ENCODE measurements at places on chromosomes 5 and 9.

GRCh38 chr5:177497292-177498012 lies at the start of gene PDLIM7:
PDLIM7 (minus strand) TSS chr5:177497604; CDS start chr5:177496512, 1,092 bp downstream.
- DNase-seq, result peak; percentile 97

DNA sequence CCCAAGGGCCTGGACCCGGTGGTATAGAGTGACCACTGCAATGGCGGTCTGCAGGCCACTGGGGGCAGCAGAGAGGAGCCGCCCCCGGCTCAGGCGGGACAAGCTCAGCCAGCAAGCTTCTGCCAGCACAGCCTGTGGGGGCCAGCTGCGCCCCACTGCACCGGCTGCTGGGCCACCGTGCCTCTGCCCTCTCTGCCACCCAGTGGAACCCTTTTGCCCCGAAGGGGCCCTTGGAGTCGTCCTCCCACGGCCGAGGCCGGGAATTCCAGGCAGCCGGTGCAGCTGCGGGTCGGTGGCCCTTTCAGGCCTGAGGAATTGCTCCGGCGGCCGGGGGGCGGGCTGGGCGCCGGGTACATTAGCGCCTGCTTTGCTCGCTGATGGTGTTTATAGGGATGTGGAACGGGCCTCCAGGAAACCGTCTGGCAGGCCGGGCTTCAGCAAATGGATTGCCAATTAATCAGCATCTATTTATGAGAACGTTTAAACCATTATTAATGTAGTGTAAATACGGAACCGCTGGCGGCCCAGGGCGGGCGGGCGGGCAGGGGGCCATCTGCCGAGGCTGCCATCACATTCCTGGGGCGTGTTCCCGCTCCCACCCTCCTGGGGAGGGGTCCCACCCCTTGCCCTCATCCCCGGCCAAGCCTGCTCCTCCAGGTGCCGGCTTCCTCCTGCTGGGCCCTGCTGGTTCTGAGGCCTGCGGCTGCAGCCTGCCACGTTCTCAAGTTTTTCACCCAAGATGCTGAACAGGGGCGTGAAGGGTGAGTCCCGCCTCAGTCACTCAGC lies 127.4 kb downstream of the BARX1 start:
- DNase-seq, result no peak

GRCh38 chr5:97576956-97577355 lies 393.9 kb upstream of the RIOK2 start:
- no peak for DNase-seq

GRCh38 chr5:107950776-107951175 lies 280.0 kb upstream of the EFNA5 start:
- DNase-seq, result no peak

GRCh38 chr9:34451545-34451944 lies 6.8 kb downstream of the FAM219A start:
- DNase-seq, result no peak

- no peak for DNase-seq
Observed at GRCh38 chr5:112811023-112811422, 50.1 kb upstream of the SRP19 start.

DNA sequence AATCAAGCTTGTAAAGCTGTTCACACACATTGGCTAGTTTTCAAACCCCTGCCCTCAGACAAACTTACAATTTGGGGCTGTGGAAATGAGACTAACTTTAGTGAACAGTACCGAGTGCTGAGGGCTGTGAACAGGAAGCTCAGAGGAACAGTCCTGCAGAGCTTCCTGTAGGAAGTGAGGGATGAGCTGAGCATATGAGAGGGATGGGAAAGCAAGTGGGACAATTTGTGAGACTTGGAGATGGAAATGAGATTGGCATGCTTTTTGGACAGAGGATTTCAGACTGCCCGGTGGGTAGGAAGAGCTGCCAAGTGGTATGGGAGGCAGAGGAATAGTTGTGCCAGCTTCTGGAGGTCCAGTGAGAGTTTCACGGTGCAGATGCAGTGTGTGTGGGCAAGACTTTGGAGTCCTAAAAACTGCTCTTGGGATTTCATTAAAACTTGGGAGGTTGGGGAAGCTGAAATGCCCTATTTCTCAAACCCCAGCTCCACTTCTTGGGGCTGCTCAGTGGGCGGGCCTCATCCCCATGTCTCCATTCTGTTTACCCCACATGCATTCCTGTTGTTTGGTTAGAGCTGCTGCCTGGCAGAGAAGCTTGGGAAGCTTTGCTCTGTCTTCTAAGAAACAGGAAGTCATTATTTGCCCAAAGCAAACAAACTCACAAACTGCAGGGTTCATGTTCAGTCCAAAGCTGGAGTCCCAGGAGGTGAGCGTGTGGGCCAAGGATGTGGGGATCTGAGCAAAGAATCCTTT lies 267.5 kb downstream of the ZSWIM6 start:
- DNase-seq, result peak; percentile 92

DNA sequence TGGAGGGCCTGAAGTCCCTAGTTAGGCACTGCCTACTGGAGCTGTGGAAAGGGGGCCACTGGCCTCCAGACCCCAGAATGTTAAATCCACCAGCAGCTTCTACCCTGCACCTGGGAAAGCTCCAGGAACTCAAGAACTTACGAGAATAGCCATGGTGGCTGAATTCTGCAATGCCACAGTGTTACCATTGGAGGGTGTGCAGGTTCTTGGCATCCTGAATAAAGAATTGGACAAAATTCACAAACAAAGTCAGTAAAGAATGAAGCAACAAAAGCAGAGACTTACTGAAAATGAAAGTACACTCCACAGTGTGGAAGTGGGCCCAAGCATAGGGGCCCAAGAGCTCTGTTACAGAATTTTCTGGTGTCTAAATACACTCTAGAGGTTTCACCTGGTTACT lies 107.0 kb downstream of the PRDM9 start:
- DNase-seq, result no peak

DNA sequence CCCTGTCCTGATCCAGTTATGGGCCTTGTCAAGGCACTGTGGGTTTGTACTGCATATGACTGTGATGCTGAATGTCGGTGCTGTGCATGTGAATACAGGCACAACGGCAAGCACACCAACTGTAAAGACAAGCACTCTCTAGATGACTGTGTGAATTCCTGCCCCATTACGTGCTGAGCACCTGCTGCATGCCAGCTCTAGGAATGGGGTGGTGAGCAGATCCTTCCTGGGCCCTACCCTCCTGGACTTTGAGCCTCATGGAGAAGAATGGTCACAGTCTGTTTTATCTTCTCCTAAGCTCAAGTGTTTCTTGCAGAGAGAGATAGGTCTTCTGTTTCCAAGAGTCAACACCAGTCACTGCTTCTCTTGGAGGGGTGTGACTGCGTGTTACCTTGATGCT lies 56.0 kb upstream of the RARS1 start:
- no peak for DNase-seq

DNA sequence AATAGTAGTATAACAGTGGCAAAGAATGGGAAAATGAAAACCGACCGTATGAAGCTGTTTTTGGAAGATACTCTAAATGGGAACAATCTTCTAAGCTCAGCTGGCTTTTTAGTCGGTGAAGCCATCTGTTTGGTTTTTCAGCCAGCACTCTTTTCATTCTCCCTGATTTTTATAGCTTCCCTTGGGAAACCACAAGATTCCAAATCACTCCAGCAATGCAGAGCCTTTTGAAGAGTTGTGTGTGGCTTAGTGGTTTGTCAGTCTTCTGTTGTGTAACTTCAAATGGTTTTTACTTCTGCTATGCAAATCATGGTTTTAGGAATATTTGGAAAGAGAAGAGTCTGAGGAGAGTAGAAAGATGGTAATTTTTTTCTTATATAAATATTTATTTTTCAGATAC lies 180.7 kb downstream of the KDM4C start:
- peak; percentile 78 for DNase-seq

DNA sequence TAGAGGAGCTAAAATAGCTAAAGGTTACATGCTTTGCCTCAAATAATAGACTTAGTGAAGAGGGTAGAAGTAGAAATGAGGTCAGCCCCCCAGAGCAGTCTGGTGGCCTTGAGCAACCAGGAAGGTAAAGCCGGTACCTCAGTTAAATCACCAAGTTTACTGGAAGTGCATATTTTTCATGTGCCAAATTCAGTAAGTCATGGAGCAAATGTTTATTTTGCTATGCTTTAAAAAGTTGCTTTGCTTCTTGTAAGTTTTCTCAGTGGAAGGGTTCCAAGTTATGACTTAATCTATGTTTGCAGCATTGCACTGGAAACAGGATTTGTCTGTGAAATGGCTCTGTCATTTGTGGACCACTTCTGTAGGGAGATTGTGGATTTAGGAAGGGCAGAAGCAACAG lies 256.7 kb downstream of the ARRDC3 start:
- DNase-seq, result peak; percentile 78

- no peak for DNase-seq
Observed at GRCh38 chr5:138438724-138439476, at the start of gene REEP2. REEP2 (plus strand) TSS chr5:138439057; CDS start chr5:138439209, 152 bp downstream.

- DNase-seq, result no peak
Observed at GRCh38 chr5:81878333-81878732, 93.5 kb upstream of the ATG10 start.

GRCh38 chr9:121498487-121499176 lies 1.0 kb downstream of the GGTA1 start:
- no peak for DNase-seq

DNA sequence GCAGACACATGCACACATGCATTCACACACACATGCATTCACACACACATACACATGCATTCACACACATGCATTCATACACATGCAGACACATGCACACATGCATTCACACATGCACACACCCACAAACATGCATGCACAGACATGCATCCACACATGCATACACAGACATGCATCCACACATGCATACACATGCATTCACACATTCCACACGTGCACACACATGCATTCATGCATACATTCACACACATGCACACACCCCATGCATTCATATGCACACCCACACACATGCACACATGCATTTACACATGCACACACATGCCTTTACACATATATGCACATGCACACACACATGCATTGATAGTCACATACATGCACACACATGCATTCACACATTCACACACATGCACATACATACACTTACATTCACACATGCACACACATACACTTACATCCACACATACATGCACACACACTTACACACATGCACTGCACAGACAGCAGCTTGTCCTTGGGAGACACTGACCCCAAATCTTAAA lies 106.4 kb downstream of the COL5A1 start:
- no peak for DNase-seq

DNA sequence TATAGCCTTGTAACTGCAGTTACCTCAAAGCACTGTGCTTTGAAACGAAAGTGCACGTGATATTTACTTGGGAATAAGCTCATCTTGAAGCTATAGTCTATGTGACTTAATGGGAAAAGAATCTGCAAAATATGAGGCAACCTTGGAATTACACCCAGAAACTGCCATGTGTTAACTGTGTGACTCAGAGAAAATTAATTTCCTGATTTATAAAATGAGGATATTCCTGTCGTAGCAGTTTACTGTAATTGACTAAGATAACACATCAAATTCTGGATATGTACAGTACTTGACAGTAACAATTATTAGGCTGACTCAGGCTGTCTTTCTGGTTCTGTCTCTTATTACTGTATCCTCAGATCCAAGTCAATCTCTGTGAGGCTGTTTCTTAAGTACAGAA lies 1079.9 kb upstream of the ACO1 start:
- peak; percentile 37 for DNase-seq

GRCh38 chr9:33468797-33469621 lies 4.7 kb downstream of the NOL6 start:
- DNase-seq, result no peak

DNA sequence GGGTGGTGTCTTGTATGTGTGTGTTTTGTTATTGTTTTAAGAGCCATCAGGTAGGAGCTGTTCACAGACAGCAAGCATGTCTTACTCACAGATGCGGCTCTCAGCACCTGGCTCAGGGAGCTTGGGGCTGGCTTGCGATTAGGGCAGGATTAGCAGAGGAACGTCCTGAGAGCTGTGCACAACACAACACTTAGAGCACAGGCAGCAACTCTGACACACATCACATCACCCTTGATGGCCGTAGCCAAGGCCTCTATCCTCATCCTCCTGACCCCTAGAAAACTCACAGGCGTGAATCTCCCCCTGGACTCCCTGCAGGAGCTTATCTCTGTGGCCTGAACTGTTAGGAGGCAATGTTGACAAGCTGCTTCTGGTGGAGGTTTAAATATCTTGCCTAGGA lies 7.1 kb upstream of the IL17B start:
- no peak for DNase-seq

DNA sequence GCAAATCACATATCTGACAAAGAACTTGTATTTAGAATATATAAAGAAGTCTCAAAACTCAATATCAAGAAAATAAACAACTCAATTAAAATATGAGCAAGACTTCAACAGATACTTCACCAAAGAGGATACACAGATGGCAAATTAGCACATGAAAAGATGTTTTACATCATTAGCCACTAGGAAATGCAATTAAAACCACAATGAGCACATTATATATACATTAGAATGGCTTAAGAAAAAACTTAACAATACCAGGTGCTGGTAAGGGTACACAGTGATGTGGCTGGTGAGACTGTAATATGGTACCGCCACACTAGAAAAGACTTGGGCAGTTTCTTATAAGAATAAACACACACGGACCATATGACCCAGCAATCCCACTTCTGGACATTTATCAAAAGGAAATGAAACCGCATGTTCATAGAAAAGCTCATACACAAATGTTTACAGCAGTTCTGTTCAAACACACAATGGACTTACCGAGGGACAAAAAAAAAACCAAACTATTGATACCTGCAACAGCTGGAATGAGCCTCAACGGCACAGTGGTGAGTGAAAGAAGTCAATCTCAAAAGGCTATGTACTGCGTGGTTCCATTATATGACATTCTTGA lies 27.6 kb downstream of the SEMA4D start:
- DNase-seq, result no peak

GRCh38 chr5:151719228-151720000 lies 32.7 kb upstream of the SPARC start:
- no peak for DNase-seq

GRCh38 chr9:134602547-134603362 lies 38.8 kb upstream of the COL5A1 start:
- peak; percentile 93 for DNase-seq

GRCh38 chr9:2050236-2050635 lies 35.1 kb downstream of the SMARCA2 start:
- DNase-seq, result no peak

DNA sequence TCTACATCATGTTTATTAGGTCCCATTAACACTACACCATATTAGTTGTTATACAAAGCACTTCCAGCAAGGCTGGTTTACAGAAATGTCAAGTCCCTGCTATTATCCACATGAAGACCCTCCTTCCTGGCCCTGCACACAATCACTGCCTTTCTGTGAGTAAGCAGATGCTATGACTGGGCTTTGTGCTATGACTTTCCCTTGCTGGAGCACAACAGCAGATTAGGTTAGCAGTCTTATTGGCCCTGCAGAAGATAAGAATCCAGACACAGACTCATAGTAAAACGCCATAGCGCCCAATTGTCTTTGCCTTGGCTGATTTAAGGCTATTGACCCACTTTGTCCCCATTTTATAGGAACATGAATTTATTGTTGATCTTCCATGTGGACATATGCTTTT lies 228.9 kb upstream of the ACTBL2 start:
- no peak for DNase-seq

Measured in H4 (cell line).